ENCODE measurements at places on chromosomes 1 and 21.

DNA sequence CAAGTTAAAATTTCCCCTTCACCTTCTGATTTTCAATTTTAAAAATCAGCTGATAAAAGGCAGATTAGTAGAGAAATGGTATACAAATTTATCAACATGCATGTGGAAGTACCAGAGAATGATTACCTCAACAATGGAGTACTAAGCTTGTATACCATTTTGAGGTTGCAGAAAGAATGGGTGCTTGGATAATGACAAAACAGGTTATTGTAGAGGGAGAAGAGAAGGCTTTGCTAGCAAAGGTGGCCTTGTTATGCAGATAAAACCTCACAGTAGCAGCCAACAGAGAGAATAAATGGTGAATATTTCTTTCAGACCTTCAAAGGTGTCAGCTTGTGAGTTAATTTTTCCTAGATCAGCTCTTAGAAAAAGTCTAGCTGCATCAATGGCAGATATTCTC lies 1174.9 kb upstream of the ADGRL4 start:
- no peak for DNase-seq

- no peak for DNase-seq
These were observed 894 bp downstream of the RGS1 start for GRCh38 chr1:192576190-192577144.

- no peak for DNase-seq
These were observed at the start of gene LAPTM5 for GRCh38 chr1:30757352-30758120. TSS of gene LAPTM5 (minus strand) at chr1:30757774. CDS start at chr1:30757745, 29 bp downstream.

- DNase-seq, result no peak
These were observed 545.9 kb downstream of the SMYD3 start for GRCh38 chr1:245961137-245961540.

DNA sequence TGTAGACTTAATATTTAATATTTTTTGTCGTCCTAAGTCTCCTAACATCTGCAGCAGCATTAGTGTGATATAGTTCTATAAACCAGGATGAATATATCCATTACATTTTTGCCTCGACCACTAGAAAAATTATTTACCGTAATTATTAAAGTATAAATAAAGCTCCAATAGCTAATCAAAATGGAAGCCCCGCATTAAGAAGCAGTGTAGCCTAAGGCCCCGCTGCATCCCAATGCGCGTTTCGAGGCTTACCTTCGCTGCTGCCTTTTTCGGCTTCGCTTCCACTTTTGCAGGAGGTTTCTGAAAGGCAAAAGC lies 891 bp downstream of the HMGN1 start:
- no peak for DNase-seq

GRCh38 chr21:40846587-40847411 lies at the start of gene DSCAM:
TSS of gene DSCAM (minus strand) at chr21:40847158. CDS start at chr21:40846661, 497 bp downstream.
- peak; percentile 47 for DNase-seq

- DNase-seq, result no peak
These were observed 102.6 kb downstream of the APP start for GRCh38 chr21:26067836-26068594.

DNA sequence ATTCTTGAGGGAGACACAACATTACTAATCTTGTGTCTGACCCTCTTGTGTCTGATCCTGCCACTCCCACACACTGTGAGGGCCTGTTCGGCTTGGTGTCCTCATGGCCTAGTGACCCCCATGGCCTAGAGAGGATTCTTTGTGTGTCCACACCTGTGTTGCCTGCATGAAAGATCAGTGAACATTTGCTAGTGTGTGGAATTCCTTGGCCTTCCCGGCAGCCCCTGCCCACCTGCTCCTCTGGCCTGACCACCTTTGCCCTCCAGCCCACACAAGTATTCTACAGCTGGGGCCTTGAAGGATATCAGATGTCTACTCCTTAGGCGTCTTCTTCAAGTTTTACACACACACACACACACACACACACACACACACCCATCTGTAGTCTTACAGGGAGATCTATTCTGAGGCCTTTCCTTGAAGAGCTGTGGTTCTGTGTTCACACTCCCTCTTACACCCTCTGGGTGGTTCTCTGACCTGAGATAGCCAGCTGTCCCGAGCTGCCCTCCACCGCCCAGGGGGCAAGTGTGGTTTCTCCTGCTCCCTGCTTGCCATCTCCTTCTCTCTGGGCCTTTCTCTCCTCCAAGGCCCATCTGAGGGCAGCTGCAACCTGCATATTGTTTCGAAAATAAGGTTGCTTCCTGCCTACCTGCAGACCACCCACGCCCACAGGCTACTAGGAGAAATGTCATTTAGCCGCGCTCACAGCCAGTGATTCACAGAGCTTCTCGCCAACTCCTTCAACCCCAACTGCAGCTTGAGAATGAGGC lies 45.4 kb downstream of the CD247 start:
- DNase-seq, result no peak

- DNase-seq, result no peak
These were observed 61.2 kb downstream of the EDARADD start for GRCh38 chr1:236455243-236455642.

DNA sequence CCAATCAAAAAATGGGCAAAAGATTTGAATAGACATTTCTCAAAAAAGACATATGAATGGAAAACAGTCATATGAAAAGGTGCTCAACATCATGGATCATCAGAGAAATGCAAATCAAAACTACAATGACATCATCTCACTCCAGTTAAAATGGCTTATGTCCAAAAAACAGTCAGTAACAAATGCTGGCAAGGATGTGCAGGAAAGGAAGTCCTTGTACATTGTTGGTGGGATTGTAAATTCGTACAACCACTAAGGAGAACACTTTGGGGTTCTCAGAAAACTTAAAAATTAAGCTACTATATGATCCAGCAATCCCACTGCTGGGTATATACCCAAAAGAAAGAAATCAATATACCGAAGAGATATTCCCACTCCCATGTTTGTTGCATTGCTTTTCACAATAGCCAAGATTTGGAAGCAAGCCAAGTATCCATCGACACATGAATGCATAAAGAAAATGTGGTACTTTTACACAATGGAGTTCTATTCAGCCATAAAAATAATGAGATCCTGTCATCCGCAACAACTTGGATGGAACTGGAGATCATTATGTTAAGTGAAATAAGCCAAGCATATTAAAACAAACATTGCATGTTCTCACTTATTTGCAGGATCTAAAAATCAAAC lies 17.9 kb downstream of the GBP5 start:
- DNase-seq, result no peak

DNA sequence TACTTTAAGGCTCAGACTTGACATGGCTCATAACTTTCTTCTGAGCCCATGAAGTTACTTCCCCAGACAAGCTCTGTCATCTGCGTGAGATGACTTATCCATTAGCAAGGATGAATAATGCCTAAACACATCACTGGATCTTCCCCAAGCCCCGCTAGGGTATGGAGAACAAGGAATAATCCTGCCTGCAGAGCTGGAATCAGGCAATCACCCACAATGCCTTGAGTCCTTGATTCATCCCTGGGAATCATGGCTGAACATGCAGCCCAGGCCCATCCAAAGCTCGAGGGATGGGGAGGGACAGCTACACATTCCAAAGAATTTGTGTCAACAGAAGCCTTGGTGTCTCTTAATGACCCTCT lies 131.7 kb downstream of the PSMG1 start:
- no peak for DNase-seq

- no peak for DNase-seq
These were observed 41.7 kb downstream of the TNFRSF9 start for GRCh38 chr1:7898962-7899361.

DNA sequence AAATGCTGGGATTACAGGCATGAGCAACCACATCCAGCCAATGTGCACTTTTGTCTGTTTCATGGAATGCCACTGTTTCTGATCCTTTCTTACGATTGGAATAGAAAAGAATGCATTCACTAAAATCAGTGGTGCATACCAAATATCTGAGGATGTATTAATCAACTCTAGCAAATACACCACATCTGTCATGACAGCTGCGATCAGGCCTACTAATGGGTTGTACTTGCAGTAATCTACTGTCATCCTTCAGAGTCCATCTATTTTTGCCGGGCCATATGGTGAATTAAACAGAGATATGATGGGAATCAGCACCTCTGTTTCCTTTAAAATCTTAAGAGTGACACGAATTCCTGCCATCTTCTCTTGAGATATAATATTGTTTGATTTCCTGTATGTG lies 8.5 kb upstream of the USP1 start:
- DNase-seq, result no peak

DNA sequence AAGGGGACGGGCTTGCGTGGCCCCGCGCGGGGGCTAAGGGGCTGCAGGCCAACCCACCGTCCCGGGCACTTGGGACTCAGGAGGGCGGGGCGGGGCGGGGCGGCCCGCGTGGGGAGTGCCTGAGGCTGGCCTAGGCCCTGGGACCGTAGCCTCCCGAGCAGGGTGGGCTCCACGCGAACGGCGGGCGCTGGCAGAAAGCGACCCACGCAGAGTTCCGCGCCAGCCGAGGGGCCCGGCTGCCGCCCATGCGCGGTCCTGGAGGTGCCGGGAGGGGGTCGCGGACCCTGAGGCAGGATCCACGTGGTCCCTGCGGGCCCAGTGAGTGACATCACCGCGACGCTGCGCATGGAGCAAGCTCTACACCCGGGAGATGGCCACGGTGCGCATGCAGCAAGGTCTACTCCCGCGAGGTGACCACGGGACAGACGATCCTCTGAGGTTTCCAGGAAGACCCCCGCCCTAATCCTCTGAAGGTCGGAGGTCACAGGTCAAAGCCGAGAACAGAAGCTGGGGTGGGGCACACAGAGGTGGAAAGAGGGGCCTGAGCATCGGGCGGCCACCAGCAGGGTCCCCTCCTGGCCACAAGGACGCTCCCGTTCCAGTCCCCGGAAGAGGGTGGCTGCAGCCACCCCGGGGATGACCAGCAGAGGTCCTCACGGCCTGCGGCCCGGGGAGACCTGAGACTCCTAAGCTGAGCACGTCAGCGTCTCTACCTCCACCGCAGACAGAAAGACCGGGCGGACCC lies 13.5 kb upstream of the SLC19A1 start:
- peak; percentile 73 for DNase-seq

DNA sequence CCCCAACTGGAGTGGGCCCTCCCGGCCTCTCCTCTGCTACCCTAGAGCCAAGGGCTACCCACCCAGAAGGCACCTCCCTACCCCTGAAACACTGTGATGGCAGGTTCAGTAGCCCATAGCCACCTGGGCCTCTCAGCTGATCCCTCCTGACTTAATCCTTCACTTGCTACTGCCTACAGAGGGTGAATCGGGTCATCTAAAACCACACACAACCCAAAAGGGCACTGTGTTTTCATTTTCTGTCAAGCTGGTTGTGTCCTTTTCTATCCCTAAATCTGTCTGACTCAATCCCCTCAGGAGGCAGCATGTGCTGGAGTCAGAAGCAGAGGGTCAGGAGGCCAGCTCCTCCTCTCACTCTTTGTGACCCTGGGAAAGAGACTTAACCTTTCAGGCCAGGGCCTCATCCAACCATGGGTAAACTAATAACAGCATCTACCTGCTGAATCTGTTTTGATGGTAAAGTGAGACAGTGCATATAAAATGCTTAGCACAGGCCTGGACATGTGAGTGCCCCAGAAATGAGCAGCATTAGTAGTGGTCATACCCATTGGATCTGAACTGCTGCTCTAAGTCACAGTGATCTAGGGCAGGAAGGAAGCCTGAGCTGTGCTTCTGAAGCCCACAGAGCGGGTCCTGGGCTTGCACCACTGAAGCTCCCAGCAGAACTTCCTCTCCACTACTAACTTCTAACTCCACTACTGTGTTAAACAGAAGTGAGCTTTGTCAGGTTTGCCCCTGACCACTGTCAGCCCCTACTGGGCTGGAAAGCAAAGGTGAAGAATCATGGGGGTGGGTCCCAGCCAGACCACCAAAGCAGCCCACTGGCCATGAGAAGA lies 11.0 kb downstream of the PMVK start:
- DNase-seq, result no peak

DNA sequence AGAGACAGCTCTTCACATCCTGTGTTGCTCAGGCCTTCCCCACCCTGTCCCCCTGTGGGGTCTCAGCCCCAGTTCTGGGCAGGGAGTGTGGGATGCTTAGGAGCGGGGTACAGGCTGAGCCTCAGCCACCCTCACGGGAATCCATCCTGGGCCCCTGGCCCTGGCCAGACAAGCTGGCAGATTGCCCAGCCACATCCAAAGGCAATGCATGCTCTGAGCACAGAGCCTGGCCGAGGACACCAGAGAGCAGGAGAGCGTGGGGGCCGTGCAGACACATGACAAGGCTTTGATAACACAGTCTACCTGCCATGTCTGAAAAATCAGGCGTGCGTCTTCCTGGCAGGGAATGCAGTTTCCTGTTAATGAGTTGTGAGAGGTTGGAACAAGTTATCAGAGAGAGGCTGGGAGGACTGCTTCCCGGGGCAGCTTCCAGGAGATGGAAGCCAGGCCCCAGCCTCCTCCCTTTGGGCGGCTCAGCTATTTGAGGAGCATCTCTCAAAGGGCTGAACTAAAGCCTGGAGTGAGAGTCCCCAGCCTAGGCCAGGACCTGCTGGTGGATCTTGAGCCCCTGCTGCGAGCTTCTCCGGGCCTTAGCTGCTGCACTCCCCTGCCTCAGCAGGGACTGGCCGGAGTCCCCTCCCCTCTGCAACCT lies 72.2 kb upstream of the SELENON start:
- peak; percentile 75 for DNase-seq

GRCh38 chr1:54361342-54361741 lies 44.9 kb downstream of the SSBP3 start:
- no peak for DNase-seq

- DNase-seq, result no peak
These were observed 90.8 kb upstream of the PGBD5 start for GRCh38 chr1:230516889-230517288.

DNA sequence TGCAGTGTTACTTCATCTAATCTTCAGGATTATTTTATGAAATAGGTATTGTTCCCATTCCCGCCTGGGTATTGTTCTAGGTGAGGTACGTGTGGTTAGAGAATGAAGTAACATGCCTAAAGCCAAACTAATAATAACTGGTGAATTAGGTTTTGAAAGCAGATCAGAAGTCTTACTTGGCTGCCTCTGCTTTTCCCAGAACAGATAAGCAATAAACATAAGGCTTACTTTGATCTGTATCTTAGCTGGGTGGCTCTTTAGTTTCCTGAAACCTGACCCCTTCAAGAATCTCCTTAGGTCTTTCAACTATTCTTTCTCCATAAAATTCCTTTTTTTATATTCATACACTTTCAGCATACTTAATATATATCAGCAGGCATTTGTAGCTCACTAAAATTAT lies 65.3 kb downstream of the VAV3 start:
- no peak for DNase-seq

GRCh38 chr1:179476484-179476883 lies 99.3 kb downstream of the NPHS2 start:
- no peak for DNase-seq

- no peak for DNase-seq
These were observed 257.5 kb downstream of the LRRC40 start for GRCh38 chr1:69947837-69948236.

- DNase-seq, result no peak
These were observed 313.5 kb downstream of the SMYD3 start for GRCh38 chr1:246193537-246193936.

Measured in mesothelial cell of epicardium (in vitro differentiated cells).